ENCODE measurements at places on chromosomes 11 and 22.

DNA sequence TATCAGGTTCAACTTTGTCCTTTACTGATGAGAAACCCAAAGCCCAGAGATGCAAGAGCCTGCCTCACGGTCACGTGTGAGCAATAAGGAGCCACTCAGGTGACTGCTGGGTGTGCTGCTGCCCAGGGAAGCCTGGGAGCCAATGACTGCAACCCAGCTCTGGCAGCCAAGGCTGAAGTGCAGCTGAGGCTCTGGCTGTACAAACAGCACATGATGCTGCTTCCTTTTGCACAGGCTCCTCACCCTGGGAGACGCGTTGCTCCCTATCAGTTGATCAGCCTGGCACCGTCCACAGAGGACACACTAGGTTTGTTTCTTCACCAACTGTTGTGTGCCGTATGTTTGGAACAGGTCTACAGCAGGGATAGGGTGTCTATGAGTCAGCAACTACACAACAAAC is 168.7 kb downstream of the EFCAB6 start:
- no peak for DNase-seq

DNA sequence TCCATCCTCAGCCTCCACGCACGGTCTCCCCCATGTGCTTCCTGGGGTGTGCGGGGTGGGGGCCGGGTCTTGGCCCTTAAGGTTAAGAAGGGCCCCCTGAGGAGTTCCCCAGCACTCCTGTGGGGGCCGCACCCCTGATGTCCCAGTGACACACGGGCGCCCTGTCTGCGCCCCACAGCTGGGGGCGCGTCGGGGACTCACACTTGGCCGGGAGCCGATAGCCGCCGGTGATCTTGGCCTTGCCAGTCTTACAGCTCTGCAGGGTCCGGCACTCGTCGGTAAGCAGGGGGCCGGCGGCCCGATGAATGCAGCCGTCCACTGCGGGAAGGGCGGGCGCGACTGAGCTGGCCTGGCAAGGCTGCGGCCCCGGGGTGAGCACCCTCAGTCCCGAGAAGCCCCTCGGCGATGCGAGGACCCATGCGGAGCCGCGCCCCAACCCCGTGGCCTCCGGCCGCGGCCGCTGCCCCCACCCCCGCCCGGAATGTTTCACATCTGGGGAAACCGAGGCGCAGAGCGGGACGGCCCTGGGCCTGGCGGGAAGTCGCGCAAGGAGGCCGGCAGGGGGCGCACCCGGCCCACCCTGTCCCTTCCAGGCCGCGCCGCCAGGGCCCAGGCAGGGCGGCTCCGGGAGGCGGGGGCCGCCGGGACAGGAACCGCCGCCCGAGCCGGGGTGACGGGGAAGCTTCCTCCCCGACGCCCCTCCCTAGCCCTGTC is 13.9 kb downstream of the OTUB1 start:
- peak; percentile 84 for DNase-seq

DNA sequence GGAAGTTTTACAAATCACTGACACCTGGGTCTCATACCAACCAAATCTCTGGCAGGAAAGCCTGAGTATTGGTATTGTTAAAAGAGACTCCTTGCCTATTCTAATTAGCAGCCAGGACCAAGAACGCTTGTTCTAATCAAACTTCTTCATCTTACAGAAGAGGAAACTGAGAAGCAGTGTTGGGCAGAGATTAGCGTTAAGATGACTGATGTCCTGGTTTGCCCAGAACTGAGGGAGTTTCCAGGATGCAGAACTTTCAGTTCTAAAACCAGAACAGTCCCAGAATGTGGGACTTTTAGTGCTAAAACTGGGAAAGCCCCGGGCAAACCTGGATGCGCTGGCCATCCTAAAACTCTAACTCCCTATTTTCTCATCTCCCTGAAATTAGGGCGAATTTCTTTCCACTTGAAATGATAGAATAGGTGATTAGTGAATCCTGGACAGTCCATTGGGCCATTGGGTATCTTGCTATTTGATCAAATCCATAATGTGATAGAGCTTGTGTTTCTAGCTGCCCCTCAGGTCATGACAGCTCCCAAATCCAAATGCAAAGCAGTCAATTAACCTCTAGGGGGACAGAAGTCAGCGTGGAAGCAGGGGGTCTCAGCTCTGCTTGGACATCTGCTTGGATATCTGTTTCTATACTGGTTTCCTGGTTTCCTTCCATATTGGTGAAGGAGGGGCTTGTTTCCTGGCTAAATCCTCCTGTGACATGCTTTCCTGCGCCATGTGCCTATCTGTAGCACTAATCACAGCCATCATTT is 16.0 kb upstream of the TMPRSS13 start:
- DNase-seq: no peak

DNA sequence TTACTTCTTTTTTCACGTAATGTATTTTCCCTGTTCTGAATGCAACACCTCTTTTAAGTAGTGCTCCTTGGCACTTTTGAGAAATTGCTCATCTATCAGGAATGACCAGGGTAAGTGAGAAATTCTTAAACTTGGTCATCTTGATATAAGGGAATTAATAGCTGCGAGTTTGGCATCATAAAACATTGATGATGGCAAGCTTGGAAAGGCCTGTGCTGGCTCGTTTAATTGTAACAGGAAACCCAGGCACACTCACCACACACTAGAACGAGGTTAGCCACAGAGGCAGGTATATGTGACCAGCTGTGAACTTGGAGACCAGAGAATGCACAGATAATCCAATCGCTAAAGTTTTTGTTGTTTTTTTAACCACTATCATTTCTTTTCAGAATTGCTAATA is 24.3 kb downstream of the FAM118A start:
- no peak for DNase-seq

GRCh38 chr11:2833051-2833715 is 52.4 kb downstream of the CDKN1C start:
- no peak for DNase-seq

All from activated naive CD8-positive, alpha-beta T cell treated with anti-CD3 and anti-CD28 coated beads for 36 hours (primary cell).